Left lung (tissue), 14 donors: ENCODE measurements at places on chromosomes 13 and 19. TPM values are rescaled to one million over a fixed set of nuclear protein-coding genes. Genes with fewer than 3 reads are reported as not detected.

The CGB8 gene
- not detected for total RNA-seq

DNA sequence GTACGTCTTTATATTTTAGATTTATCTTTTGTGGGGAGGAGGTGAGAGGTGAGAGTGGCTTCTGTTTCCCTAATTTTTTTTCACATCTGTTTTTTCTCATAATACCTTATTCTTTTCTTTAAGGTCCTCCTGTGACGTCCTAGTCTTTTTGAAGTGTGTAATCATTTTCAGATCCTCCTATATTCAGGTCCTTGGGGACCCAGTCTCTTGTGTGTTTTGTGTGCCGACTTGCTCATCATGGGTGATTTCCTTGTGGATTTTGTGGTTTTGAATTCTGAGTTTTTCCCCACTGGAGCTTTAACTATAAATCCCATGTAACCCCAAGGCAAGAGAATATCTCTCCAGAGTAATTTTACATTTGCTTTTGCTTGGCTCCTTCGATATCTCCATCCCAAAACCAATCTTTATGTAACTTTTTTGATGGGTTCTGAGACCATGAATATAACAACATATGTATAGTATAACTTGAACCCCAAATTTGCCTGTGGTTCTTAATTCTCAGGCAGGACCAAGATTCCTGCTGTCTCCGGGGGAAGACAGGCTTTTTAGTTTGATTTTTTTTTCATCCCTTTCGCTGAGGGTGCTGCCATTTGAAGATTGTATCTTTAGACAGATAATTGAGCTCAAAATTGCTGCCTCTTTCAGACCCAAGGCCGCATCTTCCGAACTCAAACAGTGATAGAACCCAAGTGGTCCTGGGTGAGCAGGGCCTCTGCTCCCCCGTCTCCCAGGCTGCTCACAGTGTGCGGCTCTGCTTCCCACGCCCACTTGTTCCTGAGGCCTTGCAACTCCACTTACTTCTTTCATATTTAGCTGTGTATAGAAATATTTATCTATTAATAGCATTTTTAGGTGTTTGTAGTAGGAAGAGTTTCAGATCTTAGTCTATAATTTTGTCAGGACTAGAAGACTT, 59.1 kb upstream of the GPR183 start:
- DNase-seq, result no peak
- H3K27me3 ChIP-seq, result no peaks in the 10 kb centered on the region
- no peak overlapping the region for H3K27ac ChIP-seq
- no peaks in the 10 kb centered on the region for H3K4me1 ChIP-seq
- H3K36me3 ChIP-seq, result peaks cover 25% of the 10 kb centered on the region

- H3K4me1 ChIP-seq, result no peaks in the 10 kb centered on the region
- H3K27me3 ChIP-seq, result peaks cover 20% of the 10 kb centered on the region
- H3K27ac ChIP-seq, result no peak overlapping the region
- no peak overlapping the region for H3K4me3 ChIP-seq
Observed at GRCh38 chr13:43132257-43132656, 108.9 kb downstream of the DNAJC15 start.

DNA sequence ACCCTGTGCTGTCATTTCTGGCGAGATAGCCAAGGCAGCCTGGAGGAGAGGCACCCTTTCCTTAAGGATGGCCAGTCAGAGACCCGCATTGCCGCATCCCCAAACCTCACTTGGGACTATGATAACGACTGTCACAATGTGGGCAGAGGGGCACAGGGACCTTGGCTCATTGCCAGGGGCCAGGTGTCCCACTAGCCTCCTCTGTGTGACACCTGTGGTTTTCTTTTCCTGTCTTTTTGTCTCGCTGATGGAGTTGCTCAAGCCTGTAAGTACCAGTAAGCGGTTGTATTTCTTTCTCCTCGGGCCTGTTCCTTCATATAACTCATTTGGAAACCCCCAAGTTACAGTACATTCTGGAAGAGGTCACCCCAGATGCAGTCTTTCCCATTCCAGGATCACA, 59.5 kb downstream of the TDRD12 start:
- no peak overlapping the region for H3K27ac ChIP-seq
- H3K4me3 ChIP-seq, result no peak overlapping the region
- DNase-seq, result no peak
- H3K36me3 ChIP-seq, result no peaks in the 10 kb centered on the region
- H3K27me3 ChIP-seq, result no peaks in the 10 kb centered on the region

The RASL11A gene
- 12.6 TPM for total RNA-seq

DNA sequence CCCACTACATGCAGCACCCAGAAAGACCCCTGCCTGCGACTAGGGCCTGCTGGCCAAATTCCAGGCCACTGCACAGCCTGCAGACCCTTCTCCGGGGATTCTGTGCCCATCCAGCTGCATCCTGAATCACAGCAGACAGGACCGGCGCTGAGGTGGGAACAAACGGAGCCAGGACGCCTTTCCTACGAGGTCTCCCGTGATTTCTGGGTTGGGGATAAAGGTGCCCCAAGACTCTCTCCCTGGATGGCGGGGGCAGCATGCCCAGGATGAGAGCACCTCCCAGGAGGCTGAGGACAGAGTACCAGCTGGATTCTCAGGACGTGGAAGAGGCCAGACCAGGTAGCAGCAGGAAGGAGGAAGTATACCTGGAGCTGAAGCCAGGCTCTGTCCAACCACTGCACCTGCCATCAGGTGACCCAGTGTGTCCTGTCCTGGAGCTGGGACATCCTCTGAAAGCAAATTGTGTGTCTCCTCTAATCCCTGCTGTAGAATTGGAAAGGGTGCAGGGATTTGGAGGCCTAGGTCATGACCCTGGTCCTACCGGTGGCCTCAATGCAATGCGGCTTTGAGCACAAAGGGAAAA, 3.4 kb upstream of the FUT5 start:
- no peaks in the 10 kb centered on the region for H3K36me3 ChIP-seq
- no peaks in the 10 kb centered on the region for H3K4me1 ChIP-seq

DNA sequence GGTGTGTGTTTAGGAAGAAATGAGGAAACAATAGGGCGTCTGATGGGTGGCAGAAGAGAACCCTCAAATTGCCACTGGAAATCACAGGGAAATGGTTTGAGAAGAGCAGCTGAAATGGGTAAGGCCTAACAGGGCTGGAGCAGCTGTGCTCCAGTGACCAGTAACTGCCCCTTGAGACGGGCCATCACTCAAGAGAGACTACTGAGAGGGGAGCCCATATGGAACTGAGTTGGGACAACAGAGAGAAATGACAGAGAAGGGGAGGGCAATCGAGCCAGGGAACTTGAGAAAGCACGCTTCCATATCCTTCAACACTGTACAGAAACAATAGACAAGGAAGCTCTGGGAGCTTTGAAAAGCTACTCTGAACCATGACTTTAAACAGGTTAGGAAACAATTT, 175.2 kb upstream of the RNF113B start:
- no peaks in the 10 kb centered on the region for H3K27me3 ChIP-seq
- no peak for DNase-seq
- H3K4me1 ChIP-seq, result no peaks in the 10 kb centered on the region
- no peak overlapping the region for H3K27ac ChIP-seq
- H3K4me3 ChIP-seq, result no peak overlapping the region

- H3K36me3 ChIP-seq, result no peaks in the 10 kb centered on the region
- no peak for DNase-seq
- H3K4me1 ChIP-seq, result peaks cover 20% of the 10 kb centered on the region
- no peak overlapping the region for H3K4me3 ChIP-seq
- H3K27ac ChIP-seq, result peak overlapping the region; percentile 90
Observed at GRCh38 chr13:111005808-111006505, 91.1 kb upstream of the ANKRD10 start.

DNA sequence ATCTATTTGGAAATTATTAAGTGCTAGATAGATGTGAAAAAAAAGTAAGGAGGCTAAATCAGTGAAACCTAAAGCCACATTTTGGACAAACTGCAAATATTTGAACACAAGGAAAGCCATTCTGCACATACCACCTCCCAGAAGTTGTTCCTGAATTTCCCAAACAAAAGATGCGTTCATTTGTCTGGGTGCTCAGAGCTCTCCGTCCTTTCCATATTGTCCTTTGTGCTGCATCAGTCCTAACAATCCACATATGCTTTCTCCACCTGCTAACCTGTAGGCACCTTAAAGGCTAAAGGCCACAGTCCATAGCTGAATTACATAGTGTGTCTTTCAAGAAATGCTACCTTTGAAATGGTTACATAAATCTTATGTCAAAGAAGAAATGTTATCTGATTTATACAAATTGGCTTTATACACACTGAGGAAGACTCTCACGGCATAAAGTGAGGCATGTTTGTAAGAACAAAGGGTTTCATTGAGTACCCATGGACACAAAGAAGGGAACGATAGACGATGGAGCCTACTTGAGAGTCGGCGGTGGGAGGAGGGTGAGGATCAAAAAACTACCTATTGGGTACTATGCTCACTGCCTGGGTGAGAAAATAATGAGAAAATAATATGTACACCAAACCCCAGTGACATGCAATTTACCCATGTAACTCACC, 182.0 kb downstream of the RGCC start:
- H3K36me3 ChIP-seq, result no peaks in the 10 kb centered on the region
- no peak overlapping the region for H3K4me3 ChIP-seq
- no peaks in the 10 kb centered on the region for H3K27me3 ChIP-seq
- peaks cover 3% of the 10 kb centered on the region for H3K4me1 ChIP-seq

DNA sequence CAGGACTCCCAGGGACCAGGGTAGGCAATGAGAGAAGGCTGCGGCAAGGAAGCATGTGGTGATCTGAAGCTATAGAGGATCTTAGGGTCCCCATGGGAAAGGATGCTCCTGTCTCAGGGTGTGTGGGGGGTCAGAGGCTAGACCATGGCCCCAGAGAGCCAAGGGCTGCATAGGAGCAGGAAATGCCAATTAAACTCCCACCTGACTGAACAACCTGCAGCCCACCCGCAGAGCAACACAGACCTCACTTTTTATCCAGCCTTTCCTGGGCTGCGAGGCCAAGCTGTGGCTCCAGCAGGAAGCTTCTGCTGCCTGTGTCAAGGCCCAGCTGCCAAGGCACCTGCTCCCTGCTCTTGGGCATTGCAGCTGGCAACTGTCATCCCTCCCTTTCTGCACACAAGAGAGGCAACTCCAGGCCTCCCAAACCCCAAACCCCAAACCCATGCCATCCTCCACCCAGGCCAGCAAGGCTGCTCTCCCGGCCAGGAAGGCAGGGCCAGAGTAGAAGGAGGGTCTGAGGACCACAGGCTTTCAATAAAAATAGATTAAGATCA, 290.1 kb downstream of the FOXO1 start:
- H3K36me3 ChIP-seq, result no peaks in the 10 kb centered on the region
- no peak overlapping the region for H3K27ac ChIP-seq
- no peak overlapping the region for H3K4me3 ChIP-seq
- no peaks in the 10 kb centered on the region for H3K27me3 ChIP-seq
- no peaks in the 10 kb centered on the region for H3K4me1 ChIP-seq
- DNase-seq, result no peak

- no peaks in the 10 kb centered on the region for H3K4me1 ChIP-seq
- no peak overlapping the region for H3K4me3 ChIP-seq
- H3K36me3 ChIP-seq, result no peaks in the 10 kb centered on the region
- no peak overlapping the region for H3K27ac ChIP-seq
Observed at GRCh38 chr13:51179432-51179971, 42.7 kb upstream of the FAM124A start.

The CATSPERD gene
- not detected for total RNA-seq

- H3K36me3 ChIP-seq, result no peaks in the 10 kb centered on the region
- no peaks in the 10 kb centered on the region for H3K27me3 ChIP-seq
- no peak overlapping the region for H3K4me3 ChIP-seq
- no peak for DNase-seq
- peaks cover 4% of the 10 kb centered on the region for H3K4me1 ChIP-seq
Observed at GRCh38 chr13:41682766-41683165, 225.4 kb downstream of the RGCC start.

GRCh38 chr13:27634231-27634630, 12.5 kb downstream of the POLR1D start:
- peaks cover 11% of the 10 kb centered on the region for H3K36me3 ChIP-seq
- no peak overlapping the region for H3K27ac ChIP-seq
- H3K4me1 ChIP-seq, result peaks cover 9% of the 10 kb centered on the region
- no peak overlapping the region for H3K4me3 ChIP-seq
- H3K27me3 ChIP-seq, result no peaks in the 10 kb centered on the region

The TMEM238 gene
- 33.9 TPM for total RNA-seq

DNA sequence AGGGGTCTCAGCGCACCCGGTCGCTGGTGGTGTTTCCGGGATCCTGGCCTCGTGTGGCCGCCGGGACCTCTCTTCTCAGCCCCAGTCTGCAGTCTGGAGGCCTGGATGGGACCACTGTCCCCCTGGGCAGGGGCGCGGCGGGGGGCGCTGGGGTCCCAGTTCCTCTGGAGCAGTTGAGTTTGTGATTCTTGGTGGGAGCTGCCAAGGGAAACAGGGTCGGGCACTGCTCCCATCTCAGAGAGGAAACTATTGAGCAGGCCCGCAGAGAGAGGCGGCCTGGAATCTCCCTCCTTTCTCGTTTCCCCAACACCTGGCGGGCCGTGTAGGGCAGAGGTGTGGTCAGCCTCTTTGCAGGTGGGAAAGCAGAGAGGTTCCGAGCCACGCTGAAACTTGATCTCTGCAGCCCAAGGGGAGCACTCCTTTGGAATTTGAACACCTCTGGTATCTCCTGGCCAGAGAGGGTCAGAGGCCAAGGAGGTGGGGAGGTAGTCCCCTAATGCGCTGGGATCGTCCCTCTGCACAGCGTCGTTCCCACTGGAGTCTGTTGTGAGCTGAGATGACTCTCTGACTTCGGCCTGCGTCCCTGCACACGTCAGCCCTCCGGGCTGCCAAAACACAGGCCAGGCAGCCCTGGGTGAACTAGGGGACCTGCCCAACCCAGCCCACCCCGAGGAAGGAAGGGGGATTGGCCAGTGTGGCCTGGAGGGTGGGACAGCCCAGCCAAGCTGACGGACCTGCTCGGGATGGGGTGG, 741 bp downstream of the PLEKHF1 start:
- H3K36me3 ChIP-seq, result no peaks in the 10 kb centered on the region
- peak overlapping the region; percentile 68 for H3K4me3 ChIP-seq
- peaks cover 57% of the 10 kb centered on the region for H3K4me1 ChIP-seq
- H3K27ac ChIP-seq, result peak overlapping the region; percentile 81
- no peaks in the 10 kb centered on the region for H3K27me3 ChIP-seq

DNA sequence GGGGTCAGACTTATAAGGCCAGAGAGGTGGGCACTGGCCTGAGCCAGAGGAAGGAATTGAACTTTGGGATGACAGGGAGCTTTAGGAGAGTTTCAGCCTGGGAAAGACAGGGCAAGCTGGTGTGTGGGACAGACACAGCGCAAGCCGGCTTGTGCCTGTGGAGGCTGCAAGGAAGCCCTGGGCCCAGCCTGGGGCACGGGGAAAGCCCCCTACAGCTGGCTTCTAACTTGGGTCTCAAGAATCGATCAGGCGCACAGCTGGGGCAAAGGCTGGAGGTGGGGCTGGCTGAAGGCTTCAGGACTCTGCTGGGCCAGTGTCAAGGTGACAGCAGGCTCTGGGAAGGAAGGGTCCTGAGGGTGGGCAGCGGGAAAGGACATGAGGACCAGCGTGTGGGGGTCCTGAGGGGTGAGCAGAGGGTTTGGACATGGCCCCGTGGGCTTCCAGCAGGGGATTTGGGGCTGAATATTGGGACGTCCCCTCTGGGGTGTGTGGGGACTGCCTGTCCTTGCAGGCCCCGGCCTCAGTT, 3.0 kb downstream of the PTOV1 start:
- H3K27me3 ChIP-seq, result no peaks in the 10 kb centered on the region
- no peak overlapping the region for H3K27ac ChIP-seq
- no peak for DNase-seq
- H3K4me3 ChIP-seq, result no peak overlapping the region
- peaks cover 16% of the 10 kb centered on the region for H3K4me1 ChIP-seq
